ENCODE measurements at places on chromosomes 16 and 17. TPM values are rescaled to one million over a fixed set of nuclear protein-coding genes. Genes with fewer than 3 reads are reported as not detected.

UQCRC2 gene
- total RNA-seq, result 217 TPM

SOST gene
- total RNA-seq, result not detected

HOXB2 gene
- 2.3 TPM for total RNA-seq

SMPD3 gene
- 0.09 TPM for total RNA-seq

KRTAP1-5 gene
- total RNA-seq, result not detected

SEC14L5 gene
- total RNA-seq, result 0.94 TPM

SPATA22 gene
- not detected for total RNA-seq

SECTM1 gene
- 20.2 TPM for total RNA-seq

ZG16B gene
- 0.16 TPM for total RNA-seq

STH gene
- not detected for total RNA-seq

MSLN gene
- total RNA-seq, result not detected

CES5A gene
- not detected for total RNA-seq

PRKCB gene
- not detected for total RNA-seq
